LHCN-M2 (cell line): ENCODE measurements at places on chromosomes 3 and 15. TPM values are rescaled to one million over a fixed set of nuclear protein-coding genes. Genes with fewer than 3 reads are reported as not detected.

GRCh38 chr3:160577556-160578195, 12.3 kb upstream of the KPNA4 start:
- DNase-seq: peak; percentile 24

The KIF9 gene
- total RNA-seq: 2.2 and 5.7 TPM in 2 replicates

DNA sequence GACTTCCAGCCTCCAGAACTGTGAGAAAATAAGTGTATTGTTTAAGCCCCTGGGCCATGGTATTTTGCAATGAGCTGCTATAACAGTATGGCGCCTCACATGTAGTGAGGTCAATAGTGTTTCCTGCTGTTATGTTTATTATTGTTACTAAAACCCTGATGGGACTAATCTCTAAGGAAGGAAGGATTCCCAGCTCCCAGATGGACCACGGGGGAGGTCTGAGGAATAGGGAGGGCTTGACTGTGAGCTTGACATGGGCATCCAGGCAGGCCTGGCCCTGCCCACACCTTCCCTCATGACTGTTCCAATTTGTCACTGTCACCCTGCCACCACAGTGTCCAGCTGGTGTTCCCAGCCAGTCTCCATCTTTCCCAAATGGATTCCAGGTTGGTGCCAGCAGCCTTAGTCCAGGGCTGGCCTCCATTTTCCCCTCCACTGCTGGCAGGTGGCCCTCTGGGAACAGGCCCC, 14.5 kb upstream of the SLC41A3 start:
- DNase-seq: no peak

DNA sequence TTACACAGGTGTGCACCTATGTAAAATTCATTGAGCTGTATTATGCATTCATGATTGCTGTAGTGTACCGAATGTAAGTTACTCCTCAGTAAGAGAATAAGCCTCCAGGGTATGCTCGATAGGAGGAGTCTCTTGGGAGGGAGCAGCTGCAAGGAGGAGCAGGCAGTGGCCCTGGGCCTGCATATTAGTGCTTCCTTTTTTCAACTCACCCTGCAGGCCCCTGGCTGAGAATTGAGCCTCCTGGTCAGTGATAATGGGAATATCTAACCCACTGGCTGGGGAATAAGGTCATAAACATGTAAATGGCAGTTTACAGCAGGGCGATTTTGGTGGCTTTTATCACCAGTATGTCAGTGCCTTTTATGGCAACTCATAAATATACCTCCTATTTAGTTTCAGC, 21.7 kb upstream of the SFMBT1 start:
- peak; percentile 19 for DNase-seq
